ENCODE measurements at places on chromosomes 1 and 21.

GRCh38 chr1:30928171-30928570 lies 19.6 kb upstream of the SDC3 start:
- DNase-seq, result no peak

- no peak for DNase-seq
Observed at GRCh38 chr1:4976859-4977440, 322.5 kb downstream of the AJAP1 start.

- DNase-seq, result no peak
Observed at GRCh38 chr1:148158341-148159003, 6.4 kb upstream of the NBPF11 start.

- no peak for DNase-seq
Observed at GRCh38 chr1:117821774-117822482, 107.5 kb downstream of the GDAP2 start.

- no peak for DNase-seq
Observed at GRCh38 chr1:169288011-169288414, 79.6 kb downstream of the NME7 start.

DNA sequence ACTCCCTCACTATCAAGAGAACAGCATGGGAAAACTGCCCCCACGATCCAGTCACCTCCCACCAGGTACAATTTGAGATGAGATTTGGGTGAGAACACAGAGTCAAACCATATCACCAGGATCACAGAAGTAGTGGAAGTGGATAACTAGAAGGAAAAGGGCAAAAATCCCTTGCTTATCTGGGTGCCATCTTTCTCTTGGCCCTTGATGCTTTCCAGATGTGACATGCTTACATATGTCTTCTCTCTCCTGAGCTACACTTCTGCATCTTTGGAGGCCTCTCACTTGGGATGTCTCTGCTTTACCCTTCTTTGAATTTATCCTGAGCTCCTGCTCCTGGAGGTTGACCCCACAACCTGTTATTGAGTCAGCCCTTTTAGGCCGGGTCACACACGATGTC lies 57.6 kb upstream of the APOBEC4 start:
- DNase-seq, result no peak

DNA sequence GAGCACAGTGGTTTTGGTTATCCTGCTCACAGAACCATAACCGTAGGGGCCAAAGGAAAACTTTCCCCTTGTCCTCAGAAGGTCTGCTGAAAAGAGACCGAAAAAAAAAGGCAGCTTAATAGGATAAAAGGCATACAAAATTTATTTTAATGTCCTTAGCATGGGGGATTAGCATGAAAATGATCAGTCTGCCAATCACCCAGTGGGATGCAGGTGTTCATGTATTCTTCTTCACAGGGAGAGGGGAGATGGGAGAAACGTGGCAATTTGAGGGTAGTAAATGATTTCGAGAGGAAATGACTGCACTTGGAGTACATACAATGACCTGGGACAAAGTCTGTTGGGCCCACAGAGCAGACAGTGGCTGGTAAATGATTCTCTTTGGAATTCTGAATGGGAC lies 194.0 kb downstream of the AJAP1 start:
- DNase-seq, result no peak

GRCh38 chr21:16134134-16134533 lies 404.4 kb downstream of the USP25 start:
- DNase-seq, result no peak

- no peak for DNase-seq
Observed at GRCh38 chr21:37888659-37889058, 27.6 kb downstream of the KCNJ6 start.

- no peak for DNase-seq
Observed at GRCh38 chr1:5502311-5503194, 489.7 kb downstream of the NPHP4 start.

DNA sequence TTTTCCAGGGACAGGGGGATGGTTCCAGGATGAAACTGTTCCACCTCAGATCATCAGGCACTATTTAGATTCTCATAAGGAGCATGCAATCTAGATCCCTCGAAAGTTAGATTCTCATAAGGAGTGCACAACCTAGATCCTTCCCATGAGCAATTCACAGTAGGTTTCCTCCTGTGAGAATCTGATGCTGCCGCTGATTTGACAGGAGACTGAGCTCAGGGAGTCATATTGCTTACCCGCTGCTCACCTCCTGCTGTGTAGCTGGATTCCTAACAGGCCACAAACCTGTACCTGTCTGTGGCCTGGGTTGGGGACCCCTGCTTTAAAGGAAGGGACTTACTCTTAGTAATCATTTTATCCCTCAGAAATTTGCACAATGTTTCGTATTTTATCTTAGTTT lies 9.3 kb downstream of the CTH start:
- no peak for DNase-seq

DNA sequence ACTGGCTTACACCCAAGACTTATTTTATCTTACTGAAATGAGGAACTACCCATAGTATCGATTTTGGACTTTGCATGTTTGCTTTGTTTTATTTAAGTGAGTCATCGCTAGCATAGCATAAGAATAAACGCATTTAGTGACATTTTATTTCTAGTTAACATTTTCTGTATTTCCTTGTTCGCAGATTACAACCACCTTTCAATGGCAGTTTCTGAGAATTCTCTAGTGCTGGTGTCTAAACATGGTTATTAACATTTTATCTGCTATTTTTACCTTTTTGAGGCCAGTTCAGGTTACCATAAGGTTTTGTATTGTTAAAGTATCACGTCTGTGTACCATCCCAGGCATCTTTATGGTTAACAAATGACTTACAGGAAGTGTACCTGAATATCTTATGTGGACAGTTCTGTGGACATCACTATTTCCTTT lies 24.5 kb downstream of the EEIG2 start:
- no peak for DNase-seq

- DNase-seq, result no peak
Observed at GRCh38 chr1:117388328-117388727, 21.1 kb downstream of the MAN1A2 start.

DNA sequence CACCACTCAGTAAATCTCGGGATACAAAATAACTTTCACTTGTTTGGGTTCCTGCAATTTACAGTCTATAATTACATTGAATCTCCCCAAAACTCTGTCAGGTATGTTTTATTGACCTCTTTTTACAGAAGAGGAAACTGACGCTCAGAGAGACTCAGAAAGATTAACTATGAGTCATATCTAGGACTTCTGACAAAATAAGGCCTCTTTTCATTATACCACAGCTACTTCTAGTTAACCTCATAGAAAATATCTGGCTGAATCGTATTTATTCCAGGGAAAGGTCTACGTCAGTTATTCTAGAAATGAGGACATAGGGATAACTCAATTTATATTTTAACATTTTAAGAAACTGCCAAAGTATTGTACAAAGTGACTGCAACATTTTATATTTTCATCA lies 211.1 kb upstream of the FAM78B start:
- no peak for DNase-seq

GRCh38 chr1:17558541-17558940 lies 19.0 kb downstream of the ARHGEF10L start:
- no peak for DNase-seq

- DNase-seq, result no peak
Observed at GRCh38 chr1:83901547-83902155, 97.3 kb downstream of the TTLL7 start.

DNA sequence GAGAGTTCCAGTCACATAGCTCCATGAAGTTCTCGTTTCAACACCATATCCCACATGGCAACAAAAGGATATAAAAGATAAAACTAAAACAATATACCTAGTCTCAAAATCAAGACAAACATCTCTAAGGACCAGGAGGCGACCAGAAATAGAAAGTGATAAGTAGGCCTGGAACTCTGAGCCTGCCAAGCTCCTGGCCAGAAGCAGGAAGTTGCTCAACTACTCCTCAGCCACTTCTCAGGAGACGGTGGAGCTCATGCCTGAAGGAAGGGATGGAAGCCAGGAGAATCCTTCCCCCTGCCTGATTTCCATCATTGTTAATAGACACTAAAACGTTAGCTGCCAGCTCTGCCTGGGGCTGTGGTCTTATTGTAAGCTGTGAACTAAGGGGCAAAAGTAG lies 94.7 kb downstream of the DISP1 start:
- DNase-seq, result no peak

DNA sequence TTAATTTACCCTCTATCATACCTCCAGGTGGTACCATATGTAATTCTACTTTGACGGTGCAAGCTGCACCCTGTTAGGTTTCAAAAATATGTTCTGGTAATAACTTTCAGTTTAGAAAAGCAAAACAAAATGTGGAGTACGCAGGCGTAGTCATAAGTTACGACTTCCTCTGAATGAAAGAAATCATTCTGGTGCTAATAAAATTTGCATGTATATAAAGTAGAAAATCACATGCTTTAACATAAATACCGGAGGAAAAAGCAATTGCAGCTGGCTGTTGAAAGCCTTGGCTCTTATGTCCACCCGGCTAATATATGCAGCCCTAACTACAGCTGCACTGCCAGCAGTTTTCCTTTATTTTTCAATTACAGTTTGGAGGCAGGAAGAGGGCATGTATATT lies 65.2 kb upstream of the TMPRSS15 start:
- no peak for DNase-seq

GRCh38 chr21:45388011-45388521 lies 16.9 kb upstream of the COL18A1 start:
- no peak for DNase-seq
